Renal pelvis (tissue), 12 donors: ENCODE measurements at places on chromosomes 4 and X. TPM values are rescaled to one million over a fixed set of nuclear protein-coding genes. Genes with fewer than 3 reads are reported as not detected.
A peak's percentile ranks its signal among the peaks of the same experiment; 100 is the strongest.

Gene ANKRD37
- 12.3 TPM for polyA plus RNA-seq

Gene GATB
- 34.6 TPM for polyA plus RNA-seq

Gene REELD1
- polyA plus RNA-seq = 1.1 TPM

- no peak for DNase-seq
These were observed 9.7 kb downstream of the OCIAD2 start for GRCh38 chr4:48896845-48897244.

DNA sequence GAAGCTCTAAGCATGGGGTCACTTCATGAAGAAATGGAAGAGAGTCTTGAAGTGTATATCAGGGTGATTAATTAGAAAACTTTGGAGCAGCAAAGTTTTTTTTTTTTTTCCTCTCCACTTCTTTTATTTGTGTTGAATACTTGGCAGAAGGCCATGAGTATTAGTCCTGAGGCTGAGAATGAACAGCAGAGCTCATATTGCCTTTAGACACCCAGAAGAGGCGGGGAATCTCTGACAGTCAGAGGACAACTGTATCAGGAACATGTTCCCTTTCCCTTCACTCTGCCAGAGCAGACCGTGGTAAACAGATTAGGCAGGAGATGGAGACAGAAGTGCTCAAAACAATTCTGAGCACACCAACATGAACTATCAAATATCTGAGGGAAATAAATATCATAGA is 300.9 kb downstream of the FAM47A start:
- DNase-seq = no peak

- no peak for DNase-seq
These were observed 34.4 kb upstream of the ANXA3 start for GRCh38 chr4:78517050-78517652.

DNA sequence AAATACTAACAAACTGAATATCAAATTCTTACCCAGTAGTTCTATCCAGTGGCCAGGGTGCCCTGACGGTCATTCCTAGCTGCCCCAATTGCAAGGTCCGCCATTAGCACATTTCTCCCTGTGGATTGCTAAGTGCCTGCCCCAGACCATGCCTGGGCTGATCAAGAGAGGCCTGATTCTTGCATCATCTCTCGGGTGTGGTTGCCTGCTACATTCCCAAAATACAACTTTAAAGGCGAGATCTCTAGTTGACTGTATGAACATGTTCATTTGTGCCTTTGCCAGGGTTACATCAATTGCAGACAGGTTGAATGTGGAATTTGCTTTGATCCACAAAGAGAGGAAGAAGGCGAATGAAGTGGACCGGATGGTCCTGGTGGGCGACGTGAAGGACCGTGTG is 28.0 kb downstream of the PRPS2 start:
- no peak for DNase-seq

DNA sequence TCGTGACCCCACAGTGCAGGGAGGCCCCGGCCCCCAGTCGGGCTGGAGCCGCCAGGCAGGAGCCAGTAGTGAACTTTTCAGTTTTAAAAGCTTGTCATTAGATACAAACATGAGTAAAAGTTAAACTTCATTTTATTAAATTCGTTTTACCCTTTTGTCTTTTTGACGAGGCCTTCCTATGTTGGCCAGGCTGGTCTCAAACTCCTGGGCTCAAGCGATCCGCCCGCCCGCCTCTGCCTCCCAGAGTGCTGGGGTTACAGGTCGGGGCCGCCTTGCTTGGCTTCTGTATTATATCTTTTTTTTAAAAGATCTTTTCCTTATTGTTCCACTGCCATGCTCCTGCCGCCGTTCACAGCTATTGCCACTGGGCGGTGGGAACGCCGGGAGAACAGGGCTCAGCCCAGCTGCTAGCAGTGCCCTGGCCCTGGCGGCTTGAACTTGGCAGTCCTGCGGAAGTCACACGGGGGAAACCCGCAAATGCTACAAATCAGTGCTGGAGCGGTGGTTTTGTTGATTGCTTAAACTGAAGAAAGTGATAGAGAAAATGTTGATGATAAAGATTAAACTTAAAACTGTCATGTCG is 968 bp upstream of the NELFA start:
- DNase-seq = peak; percentile 42
